ENCODE measurements at places on chromosomes 2 and 18.

DNA sequence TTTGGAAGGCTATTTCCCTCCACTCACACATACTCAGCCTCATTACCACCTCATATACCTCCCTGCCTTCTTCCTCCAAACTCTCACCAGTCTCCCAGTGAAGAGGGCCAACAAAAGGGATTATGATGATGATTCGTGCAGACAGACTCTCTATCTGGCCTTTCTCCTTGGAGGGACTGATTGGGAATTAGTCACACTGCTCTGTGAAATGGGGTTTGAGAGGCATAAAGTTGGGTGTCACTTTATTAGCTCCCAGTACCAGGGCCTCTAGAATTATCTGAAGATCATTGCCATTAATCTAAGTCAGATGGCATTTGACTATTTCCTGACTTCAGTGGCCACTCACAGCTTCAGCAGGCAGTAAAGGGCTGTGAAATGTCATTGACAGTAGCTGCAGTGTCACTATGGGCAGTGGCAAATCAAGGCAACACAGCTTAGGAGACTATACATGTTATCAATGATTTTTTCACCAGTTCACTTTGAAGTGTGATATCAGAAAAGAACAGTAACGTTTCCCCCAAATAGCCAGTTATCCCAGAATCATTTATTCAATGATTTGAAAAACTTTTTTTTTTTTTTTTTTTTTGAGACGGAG lies 17.4 kb downstream of the CNRIP1 start:
- no peak for DNase-seq

DNA sequence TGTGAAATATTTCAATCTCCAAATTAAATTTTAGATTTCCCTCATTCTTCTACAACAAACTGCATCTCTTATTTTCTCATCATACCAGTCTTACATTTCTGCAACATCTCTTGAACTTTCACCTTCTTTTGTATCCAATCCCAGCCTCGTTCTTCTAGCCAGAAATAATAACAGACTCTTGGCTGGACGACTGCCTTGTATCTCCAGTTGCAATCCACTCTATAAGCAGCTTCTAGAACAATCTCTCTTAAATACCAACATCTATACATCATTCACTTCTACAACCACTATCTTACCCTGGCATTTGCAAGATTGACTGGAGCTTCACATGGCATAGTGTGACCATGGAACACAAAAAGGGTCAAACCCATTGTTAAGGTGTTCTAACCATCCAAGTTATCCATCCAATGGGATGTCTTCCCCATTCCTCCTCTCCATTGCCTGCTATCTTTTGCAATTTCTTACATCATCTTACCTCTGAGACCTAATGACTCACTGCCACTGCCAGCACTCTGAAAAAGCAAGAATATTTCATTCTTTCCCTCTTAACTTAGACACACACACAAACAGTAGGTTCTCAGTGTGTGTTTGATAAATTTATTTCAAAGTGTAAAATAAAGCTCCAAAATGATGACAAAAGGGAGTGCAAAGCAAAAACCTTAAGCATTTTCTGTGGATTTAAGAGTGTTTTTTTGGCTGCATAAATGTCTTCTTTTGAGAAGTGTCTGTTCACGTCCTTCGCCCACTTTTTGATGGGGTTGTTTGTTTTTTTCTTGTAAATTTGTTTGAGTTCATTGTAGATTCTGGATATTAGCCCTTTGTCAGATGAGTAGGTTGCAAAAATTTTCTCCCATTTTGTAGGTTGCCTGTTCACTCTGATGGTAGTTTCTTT lies 145.6 kb downstream of the METTL4 start:
- DNase-seq = no peak

- DNase-seq = no peak
Measured at GRCh38 chr2:76613330-76613729, 902.6 kb upstream of the GCFC2 start.

DNA sequence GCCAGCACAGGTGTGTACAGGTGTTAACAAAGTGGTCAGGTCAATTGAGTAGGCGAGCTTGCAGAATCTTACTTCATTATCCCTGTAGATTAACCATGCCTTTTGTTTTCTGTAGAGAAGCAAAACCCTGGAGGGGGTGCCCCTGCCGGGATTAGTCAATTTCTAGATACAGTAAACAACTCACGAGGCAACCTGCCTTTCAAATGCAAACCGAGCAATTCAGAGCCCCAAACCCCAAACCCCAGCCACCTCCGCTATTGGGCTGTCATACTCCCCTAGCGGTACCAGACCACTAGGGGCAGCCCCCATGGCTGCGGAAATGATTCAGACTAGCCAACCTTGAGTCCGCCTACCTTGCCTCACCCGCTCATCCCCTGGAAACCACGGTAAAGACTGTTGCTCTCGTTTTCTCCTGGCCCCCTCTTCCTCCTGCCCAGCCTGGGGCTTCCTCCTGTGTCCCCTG lies 61.4 kb upstream of the KIF5C start:
- peak; percentile 65 for DNase-seq

DNA sequence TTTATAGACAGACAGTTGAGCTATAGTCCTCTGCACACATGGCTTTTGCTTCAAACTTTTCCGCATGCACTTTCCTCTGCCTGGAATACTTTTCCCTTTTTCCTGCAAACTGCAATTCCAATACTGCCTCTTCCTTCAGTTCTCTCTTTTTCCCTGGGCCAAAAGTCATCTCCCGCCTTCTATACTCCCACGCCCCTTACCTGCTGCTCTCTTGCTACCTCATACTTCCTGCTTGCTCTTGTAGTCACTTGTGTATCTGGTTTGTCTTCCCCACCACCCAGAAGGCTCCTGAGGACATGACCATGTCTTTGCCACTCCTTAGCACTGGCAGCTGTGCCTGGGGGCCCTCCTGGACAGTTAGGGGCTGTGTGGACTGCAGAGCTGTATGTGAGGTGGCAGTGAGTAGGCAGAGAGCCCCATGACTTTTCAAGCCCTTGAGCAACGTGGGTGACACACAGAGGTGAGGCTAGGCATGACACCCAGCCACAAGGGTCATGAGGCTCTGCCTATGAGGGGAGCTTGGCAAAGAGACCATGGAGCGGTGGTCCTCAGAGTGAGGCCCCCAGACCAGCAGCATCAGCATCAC lies 23.2 kb downstream of the SPEG start:
- DNase-seq = no peak

DNA sequence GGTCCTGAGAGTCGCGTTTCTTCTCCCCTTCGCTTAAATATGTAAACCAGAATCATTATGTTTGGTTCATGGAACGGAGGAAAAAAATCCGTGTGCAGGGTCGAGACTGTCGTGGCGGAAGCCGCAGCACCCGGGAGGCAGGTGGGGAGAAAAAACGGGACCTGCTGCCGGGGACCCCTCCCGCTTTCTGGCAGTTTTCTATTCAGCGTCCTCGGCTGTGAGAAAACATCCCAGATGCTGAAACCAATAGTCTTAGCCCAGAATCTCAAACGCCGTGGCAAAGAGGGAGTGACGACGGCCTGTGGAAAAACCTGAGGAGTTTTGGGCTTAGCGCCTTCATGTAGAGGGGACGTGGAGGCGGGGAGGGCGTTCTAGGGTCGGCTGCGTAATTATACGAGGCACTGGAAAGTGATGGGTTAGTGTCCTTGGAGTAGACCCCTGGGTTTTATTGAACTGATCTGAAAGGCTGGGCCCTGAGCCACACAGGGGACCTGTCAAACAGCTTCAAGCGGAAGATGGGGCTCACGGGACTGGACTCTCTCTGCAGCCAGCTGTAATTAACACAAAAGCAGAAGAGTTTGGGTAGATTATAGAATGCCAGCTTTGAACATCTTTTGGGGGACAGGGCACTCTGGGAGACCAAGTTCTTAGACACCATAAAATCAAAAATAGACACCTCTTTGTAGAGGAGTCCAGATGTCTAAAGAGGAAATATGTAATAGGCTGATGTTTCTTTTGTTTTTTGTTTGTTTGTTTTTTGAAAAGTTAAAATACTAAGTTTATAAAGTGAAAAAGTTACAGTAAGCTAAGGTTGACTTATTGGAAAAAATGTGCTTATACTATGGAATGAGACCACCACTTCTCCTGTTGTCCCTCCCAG lies 834 bp upstream of the BUB1 start:
- DNase-seq = no peak

- no peak for DNase-seq
Measured at GRCh38 chr18:63257453-63257852, 62.1 kb downstream of the BCL2 start.
